HT1080 (cell line): ENCODE measurements at places on chromosomes 4 and X. TPM values are rescaled to one million over a fixed set of nuclear protein-coding genes. Genes with fewer than 3 reads are reported as not detected.

Gene CHST7
- 0.07 and 0.40 TPM in 2 replicates for total RNA-seq

GRCh38 chr4:76989391-76990061 is 40.0 kb downstream of the SEPTIN11 start:
- no peak for DNase-seq

- DNase-seq: peak; percentile 28
These were observed 886.9 kb downstream of the FAM133A start for GRCh38 chrX:94560930-94561329.

- no peak for DNase-seq
These were observed 11.5 kb downstream of the DNAJB14 start for GRCh38 chr4:99934891-99935290.
